ENCODE measurements at places on chromosomes 7 and 10. TPM values are rescaled to one million over a fixed set of nuclear protein-coding genes. Genes with fewer than 3 reads are reported as not detected.

The GALNT17 gene
- total RNA-seq: not detected

DNA sequence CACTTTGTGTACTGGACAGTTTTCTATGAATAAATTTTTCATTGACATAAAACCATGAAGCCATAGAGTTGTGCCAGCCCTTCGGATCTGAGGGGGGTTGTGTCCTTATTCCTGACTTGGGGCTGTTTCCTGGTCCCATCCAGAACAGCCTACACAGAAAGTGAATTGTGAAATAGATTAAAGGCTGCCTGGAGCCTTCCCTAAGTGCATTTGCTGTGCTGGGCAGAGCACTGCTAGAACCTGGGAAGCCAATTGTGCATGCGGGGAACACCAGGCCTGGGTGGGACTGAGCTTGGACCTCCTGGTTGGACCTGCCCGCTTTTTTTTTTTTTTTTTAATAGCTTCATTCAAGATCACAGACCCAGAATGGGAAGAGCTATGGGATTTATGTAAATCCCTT lies 238.9 kb downstream of the ARHGAP21 start:
- no peaks in the 10 kb centered on the region for H3K4me1 ChIP-seq
- no peak for DNase-seq
- H3K27me3 ChIP-seq: no peaks in the 10 kb centered on the region
- no peak overlapping the region for H3K27ac ChIP-seq
- no peak overlapping the region for H3K4me3 ChIP-seq

DNA sequence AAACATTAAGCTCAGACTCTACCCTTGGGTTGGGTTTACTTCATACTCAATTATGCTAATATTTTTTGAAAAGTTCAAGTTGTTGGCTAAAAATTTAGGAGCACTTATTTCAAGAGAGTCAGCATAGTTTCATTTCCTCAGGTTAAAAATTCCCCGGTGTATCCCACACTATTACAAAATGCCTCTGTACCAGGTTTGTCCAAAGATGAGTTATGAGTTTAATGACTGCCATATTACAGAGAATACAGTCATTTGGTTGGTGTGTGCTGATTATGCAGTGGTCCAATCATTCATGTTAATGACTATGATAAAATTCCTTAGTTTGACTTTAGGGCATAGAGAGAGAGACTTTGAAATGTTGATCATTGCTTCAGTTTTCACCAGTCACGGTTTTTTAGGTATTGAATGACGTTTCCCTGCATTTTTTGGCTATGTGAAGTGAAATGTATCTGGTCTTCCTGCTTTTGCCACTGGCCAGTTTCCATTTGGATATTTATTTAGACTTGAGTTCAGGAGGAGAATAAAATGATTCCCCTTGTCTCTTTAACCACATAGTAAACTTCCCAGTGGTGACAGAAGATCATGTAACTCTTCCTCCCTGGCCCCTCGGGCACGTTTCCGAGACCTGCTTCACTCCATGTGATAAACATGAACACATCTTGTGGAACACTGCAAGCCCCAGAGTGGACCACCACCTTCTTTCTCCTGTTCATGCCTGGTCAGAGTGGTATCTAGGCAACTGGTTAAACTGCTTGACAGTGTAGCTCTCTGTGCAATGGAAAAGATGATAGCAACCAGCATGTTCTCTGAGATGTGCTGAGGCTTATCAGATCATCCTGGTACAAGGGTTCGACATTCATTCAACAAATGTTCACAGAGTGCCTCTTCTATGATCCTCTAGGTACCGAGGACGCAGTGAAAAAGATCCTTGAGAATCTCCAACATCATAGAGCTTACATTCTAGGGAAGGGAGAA lies 153.6 kb downstream of the CACNB2 start:
- no peak overlapping the region for H3K27ac ChIP-seq
- no peaks in the 10 kb centered on the region for H3K4me1 ChIP-seq
- no peak overlapping the region for H3K4me3 ChIP-seq
- H3K27me3 ChIP-seq: no peaks in the 10 kb centered on the region

DNA sequence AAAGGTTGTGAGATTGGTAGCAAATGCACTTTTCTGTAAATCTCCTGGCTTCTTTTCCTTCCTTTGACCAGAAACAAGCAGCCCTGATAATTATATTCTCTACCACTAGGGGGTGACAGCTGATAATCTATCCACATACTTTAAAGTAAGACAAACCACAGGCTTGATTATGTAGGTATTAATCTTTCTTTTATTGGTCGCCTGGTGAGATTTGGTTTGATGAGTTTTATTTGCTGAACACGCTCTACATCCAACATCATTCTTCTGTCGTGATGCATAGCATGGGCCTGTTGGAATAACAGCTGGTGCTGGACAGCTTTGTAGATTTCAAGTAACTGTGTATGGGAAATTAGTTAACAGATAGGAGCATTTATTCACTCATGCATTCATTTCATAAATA lies 63.5 kb downstream of the ZNF365 start:
- H3K4me1 ChIP-seq: no peaks in the 10 kb centered on the region
- no peak overlapping the region for H3K27ac ChIP-seq
- no peak overlapping the region for H3K4me3 ChIP-seq
- DNase-seq: no peak
- no peaks in the 10 kb centered on the region for H3K36me3 ChIP-seq
- H3K27me3 ChIP-seq: peaks cover 12% of the 10 kb centered on the region

DNA sequence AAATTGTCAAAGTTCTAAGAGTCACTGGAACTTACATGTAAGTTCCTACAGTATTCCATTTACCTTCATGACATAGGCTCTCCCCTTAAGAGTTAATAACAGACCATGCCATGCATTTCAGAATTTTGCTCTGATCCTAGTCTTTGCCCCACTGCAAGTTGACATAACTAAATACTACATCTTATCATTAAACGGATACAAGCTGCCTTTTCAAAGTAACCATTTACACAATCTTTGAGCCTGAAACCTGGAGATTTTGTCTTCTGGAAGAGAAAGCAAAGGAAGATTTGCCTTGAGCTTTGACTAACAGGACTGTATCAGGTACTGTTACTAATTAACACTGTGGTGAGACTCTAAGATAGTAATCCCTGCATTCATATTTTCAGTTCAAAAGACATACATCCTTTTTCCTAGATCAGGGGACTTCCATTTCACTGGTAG lies 9.3 kb upstream of the AKR1D1 start:
- H3K36me3 ChIP-seq: no peaks in the 10 kb centered on the region
- no peak for DNase-seq
- H3K4me1 ChIP-seq: no peaks in the 10 kb centered on the region
- no peak overlapping the region for H3K4me3 ChIP-seq
- H3K27ac ChIP-seq: no peak overlapping the region

DNA sequence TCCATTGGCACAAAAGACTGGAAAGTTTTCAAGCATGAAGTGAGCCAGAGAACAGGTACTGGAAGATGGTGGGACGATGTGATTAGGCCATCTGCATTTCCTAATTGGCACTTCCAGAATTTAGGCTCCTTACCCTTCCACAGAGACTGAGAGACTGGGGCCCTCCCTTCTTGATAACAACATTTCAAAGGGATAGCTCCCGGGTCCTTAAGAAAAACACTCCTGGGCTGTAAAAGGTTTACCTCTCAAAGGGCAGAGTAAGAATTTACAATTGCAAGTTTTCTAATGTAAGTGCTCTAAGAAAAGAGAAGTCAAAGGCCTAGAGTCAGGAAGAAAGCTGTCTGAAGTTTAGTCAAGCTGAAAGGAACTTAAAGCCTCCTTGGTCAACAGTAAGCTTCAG lies 559.5 kb upstream of the C7orf33 start:
- H3K4me1 ChIP-seq: no peaks in the 10 kb centered on the region
- H3K4me3 ChIP-seq: no peak overlapping the region
- H3K36me3 ChIP-seq: no peaks in the 10 kb centered on the region
- no peak overlapping the region for H3K27ac ChIP-seq
- no peak for DNase-seq

- no peaks in the 10 kb centered on the region for H3K27me3 ChIP-seq
- H3K4me1 ChIP-seq: peaks cover 25% of the 10 kb centered on the region
- no peak overlapping the region for H3K27ac ChIP-seq
- DNase-seq: no peak
These were observed 7.4 kb upstream of the FAS start for GRCh38 chr10:88983206-88983605.

The ATG9B gene
- total RNA-seq: 11.1 TPM

DNA sequence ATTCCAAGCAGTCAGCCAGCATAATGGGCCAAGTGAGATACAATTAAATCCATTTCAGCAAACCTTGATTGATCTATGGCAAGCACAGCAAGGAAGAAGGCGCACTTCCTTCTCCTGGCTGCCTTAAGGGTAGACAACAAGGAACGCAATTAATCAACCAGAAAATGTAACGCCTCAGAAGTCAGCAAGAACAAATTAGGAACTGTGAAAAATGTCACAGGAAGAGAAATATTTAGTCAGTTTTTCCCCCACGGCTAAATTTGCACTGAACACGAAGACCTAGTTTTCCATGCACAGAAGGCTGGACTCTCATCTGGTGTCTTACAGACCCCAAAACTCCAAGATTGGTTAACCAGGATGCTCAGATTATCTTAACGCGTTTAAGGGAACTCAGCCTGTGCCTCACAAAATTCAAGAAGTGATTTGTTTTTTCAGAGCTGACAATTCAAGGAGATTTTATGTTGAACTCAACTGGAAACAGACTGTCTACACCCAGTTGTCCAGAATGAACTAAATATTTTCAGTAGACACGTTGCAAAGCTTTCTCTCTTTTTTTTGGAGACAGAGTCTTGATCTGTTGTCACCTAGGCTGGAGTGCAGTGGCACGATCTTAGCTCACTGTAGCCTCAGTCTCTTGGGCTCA lies 14.2 kb downstream of the SNX8 start:
- H3K36me3 ChIP-seq: peaks cover 4% of the 10 kb centered on the region
- no peak for DNase-seq

DNA sequence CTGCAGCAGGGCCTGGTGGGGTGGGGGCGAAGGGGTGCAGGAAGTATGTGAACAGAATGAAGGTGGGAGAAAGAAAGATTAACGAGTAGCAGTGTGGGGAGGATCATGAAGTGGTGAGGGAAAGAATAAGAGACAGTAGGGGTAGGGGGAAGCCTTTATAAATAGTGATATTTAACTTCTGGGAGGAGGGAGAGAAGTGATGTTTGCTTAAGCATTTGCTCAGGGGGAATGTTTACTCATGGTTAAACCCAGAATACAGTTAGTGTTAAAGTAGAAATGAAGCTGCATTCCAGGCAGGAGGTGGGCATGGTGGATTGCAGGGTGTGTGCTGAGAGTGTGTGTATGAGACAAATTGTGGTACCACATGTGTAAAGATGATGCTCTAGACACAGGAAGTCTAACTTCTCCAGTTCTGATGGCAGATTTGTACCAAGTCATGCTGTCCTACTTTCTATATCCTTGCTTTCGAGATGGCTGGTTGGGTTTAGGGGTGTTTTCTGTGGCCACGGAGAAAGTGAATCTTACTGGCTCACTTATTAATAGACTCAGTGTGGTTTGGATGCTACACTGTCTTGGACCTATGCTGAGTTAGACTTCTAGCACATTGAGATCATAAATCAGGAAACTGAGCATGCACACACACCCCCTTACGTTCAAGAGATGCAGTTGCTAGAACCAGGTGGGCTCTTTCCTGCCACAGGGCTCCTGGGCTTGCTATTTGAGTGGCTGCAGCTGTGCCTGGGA lies 10.6 kb upstream of the DNMBP start:
- H3K4me1 ChIP-seq: peaks cover 8% of the 10 kb centered on the region
- peaks cover 13% of the 10 kb centered on the region for H3K27me3 ChIP-seq
- DNase-seq: no peak
- H3K36me3 ChIP-seq: no peaks in the 10 kb centered on the region

GRCh38 chr10:29763396-29763795 lies 128.6 kb upstream of the SVIL start:
- H3K4me1 ChIP-seq: no peaks in the 10 kb centered on the region
- H3K4me3 ChIP-seq: no peak overlapping the region
- H3K27ac ChIP-seq: no peak overlapping the region
- H3K36me3 ChIP-seq: no peaks in the 10 kb centered on the region

DNA sequence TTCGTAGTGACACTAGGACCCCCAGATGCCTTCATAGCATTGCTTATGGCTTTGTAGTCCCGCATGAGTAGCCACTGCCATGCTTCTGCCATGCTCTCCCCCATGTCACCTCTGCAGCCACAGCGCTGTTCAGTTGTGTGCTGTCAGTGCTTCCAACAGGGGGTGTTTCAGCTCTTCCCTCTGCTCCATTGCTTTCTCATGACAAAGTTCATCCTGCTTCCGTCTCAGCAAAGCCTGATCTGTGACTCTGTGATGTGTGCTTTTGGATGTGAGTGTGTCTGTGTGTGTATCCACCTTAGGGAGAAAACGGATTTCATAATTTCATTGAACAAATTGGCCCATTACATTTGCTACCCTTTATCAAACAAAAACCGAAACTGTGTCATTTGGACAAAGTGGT lies 134.9 kb upstream of the SAMD8 start:
- no peak overlapping the region for H3K27ac ChIP-seq
- no peak overlapping the region for H3K4me3 ChIP-seq
- H3K36me3 ChIP-seq: peaks cover 36% of the 10 kb centered on the region
- H3K4me1 ChIP-seq: peaks cover 30% of the 10 kb centered on the region

The TMEM196 gene
- total RNA-seq: not detected

GRCh38 chr10:117167789-117168674 lies 29.3 kb upstream of the KCNK18 start:
- peaks cover 12% of the 10 kb centered on the region for H3K4me1 ChIP-seq
- DNase-seq: peak; percentile 82
- H3K4me3 ChIP-seq: peak overlapping the region; percentile 39
- peaks cover 81% of the 10 kb centered on the region for H3K27me3 ChIP-seq

- no peak overlapping the region for H3K27ac ChIP-seq
- no peak overlapping the region for H3K4me3 ChIP-seq
- no peaks in the 10 kb centered on the region for H3K27me3 ChIP-seq
- peaks cover 41% of the 10 kb centered on the region for H3K4me1 ChIP-seq
- H3K36me3 ChIP-seq: peaks cover 14% of the 10 kb centered on the region
These were observed 3.7 kb downstream of the SAMD8 start for GRCh38 chr10:75115137-75115536.

The MYH16 gene
- total RNA-seq: not detected

- H3K27ac ChIP-seq: no peak overlapping the region
- H3K4me3 ChIP-seq: no peak overlapping the region
- no peak for DNase-seq
- no peaks in the 10 kb centered on the region for H3K4me1 ChIP-seq
These were observed 119.5 kb downstream of the CPED1 start for GRCh38 chr7:121107923-121108498.

GRCh38 chr7:135236727-135237126 lies 3.1 kb downstream of the STRA8 start:
- peaks cover 9% of the 10 kb centered on the region for H3K27me3 ChIP-seq
- H3K4me3 ChIP-seq: no peak overlapping the region
- H3K27ac ChIP-seq: peak overlapping the region; percentile 32
- no peaks in the 10 kb centered on the region for H3K36me3 ChIP-seq
- no peak for DNase-seq
- peaks cover 4% of the 10 kb centered on the region for H3K4me1 ChIP-seq

DNA sequence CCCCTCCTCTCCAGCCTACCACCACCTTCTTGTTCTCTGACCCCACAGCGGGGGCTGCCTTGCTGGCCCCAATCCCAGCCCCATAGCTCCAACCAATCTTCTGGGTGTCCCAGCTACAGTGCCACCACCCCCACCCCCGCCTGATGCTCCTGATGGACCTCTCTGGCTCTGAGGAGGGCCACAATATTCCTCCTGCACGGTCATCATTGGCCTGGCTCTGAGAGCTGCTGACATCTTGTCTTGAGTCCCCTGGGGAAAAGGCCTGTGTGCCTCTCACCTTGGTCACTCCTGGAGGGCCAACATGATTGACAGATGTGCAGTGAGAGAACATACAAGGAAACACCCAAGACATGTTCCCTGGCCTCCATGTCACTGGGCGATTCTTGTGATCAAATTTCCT lies 7.6 kb downstream of the GDF2 start:
- H3K27ac ChIP-seq: no peak overlapping the region
- H3K27me3 ChIP-seq: no peaks in the 10 kb centered on the region
- H3K4me1 ChIP-seq: no peaks in the 10 kb centered on the region
- no peak for DNase-seq
- H3K4me3 ChIP-seq: no peak overlapping the region
